IPS DF 19.7 (cell line): ENCODE measurements at places on chromosomes 13 and 19.

GRCh38 chr13:28611654-28612131 lies 47.2 kb upstream of the POMP start:
- DNase-seq, result no peak

DNA sequence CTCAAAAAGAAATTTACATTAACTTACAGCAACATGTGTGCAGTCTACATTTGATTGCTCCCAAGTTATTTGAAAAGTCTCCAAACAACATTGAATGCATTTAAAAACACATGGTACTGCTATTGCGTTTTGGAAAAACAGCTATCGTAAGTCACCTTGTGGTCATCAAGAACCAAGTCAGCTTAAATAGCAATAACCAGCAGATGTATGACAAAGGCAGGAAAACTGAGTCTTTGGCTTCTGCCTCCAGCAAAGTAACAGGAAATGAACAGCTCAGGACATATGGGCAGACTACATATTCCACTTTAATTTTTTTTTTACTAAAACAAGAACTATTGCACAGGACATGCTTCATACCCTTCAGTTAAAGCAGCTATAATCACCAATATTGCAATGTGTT lies 580.6 kb upstream of the SPRY2 start:
- no peak for DNase-seq

GRCh38 chr13:90156390-90156789 lies 1191.1 kb upstream of the MIR17HG start:
- DNase-seq, result no peak

GRCh38 chr19:15696654-15697194 lies 23.8 kb downstream of the CYP4F12 start:
- no peak for DNase-seq

- DNase-seq, result no peak
Observed at GRCh38 chr19:15072930-15073647, 8.9 kb upstream of the OR1I1 start.

- no peak for DNase-seq
Observed at GRCh38 chr13:69524459-69525150, 583.0 kb upstream of the ATXN8OS start.

- no peak for DNase-seq
Observed at GRCh38 chr19:10761443-10762250, 43.8 kb downstream of the DNM2 start.

GRCh38 chr13:109401891-109402290 lies 384.5 kb downstream of the IRS2 start:
- no peak for DNase-seq
